Stomach (tissue), 19 donors: ENCODE measurements at places on chromosomes 2 and 18. TPM values are rescaled to one million over a fixed set of nuclear protein-coding genes. Genes with fewer than 3 reads are reported as not detected.
A peak's percentile ranks its signal among the peaks of the same experiment; 100 is the strongest.

- DNase-seq: no peak
Observed at GRCh38 chr2:213166109-213166508, 14.7 kb upstream of the IKZF2 start.

GRCh38 chr2:234680688-234681619 is 184.1 kb upstream of the ARL4C start:
- no peak for DNase-seq

GRCh38 chr2:174492963-174493431 is 6.2 kb upstream of the GPR155 start:
- no peak for DNase-seq

- peak; percentile 82 for DNase-seq
Observed at GRCh38 chr18:49041435-49042245, 90.9 kb upstream of the SMAD7 start.

GRCh38 chr2:86249579-86250391 is 50.5 kb downstream of the MRPL35 start:
- peak; percentile 55 for DNase-seq

- DNase-seq: no peak
Observed at GRCh38 chr18:22742409-22742808, 190.7 kb upstream of the RBBP8 start.

The IL36RN gene
- not detected for total RNA-seq

DNA sequence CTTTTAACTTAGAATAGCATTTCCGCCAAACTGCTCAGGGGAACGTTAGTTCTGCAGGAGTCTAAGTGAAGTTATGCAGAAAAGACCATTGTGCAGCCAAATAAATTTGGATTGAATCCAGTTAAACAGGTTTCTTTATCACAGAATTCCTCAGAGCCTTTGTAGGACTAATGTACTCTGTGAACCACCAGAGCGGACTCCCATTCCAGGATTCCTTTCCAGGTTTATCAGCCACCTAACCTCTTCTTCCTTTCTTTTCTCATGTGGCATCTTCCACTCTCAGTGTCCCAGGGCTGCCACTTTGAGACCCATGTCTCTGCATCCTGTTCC is 350.4 kb downstream of the TSN start:
- DNase-seq: no peak

The HYCC2 gene
- total RNA-seq: 14.7 TPM

GRCh38 chr2:120650022-120650644 is 85.5 kb upstream of the GLI2 start:
- no peak for DNase-seq

The UGT1A4 gene
- total RNA-seq: 6.7 TPM

DNA sequence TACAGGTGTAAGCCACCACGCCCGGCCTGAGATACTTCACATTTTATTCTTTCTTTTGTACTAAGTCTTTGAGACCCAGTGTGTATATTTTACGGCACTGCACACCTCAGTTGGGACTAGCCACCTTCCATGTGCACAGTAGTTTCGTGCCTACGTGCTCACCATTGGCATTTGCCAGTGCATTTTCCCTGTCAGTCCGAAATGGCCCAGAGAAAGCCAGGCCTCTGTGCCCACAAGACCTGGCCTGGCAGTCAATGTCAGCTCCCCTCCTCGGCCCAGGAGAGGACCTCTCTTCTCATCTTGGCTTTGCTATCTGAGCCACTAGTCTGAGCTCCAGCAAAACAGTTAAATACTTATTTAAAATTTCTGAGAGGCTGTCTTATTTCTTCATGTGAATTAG is 147.8 kb upstream of the KLHL29 start:
- no peak for DNase-seq

The SKA1 gene
- 3.3 TPM for total RNA-seq

DNA sequence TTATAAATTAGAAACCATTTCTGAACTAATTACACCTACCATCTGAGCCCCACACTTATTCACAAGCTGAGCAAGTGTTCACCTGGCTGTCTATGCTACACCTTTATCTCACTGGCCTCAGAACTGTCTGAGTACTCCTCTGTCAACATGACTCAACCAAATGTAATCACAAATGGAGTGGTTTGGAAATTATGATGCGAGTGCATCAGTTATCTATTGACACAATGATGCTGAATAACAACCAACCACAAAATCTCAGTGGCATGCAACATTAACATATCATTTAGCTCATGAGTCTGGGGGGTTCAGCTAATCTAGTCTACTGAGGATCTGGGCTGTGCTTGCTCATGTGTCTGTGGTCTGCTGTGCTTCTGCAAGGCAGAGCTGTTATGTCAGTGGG is 184.2 kb upstream of the NXPH2 start:
- no peak for DNase-seq

GRCh38 chr2:193272011-193272410 is 1077.3 kb upstream of the TMEFF2 start:
- DNase-seq: no peak

The TEX51 gene
- not detected for total RNA-seq

The NCL gene
- 72.3 TPM for total RNA-seq

The CNRIP1 gene
- 107 TPM for total RNA-seq

- no peak for DNase-seq
Observed at GRCh38 chr2:230589025-230589424, 123.6 kb upstream of the CAB39 start.

The RNF152 gene
- total RNA-seq: 56.9 TPM

DNA sequence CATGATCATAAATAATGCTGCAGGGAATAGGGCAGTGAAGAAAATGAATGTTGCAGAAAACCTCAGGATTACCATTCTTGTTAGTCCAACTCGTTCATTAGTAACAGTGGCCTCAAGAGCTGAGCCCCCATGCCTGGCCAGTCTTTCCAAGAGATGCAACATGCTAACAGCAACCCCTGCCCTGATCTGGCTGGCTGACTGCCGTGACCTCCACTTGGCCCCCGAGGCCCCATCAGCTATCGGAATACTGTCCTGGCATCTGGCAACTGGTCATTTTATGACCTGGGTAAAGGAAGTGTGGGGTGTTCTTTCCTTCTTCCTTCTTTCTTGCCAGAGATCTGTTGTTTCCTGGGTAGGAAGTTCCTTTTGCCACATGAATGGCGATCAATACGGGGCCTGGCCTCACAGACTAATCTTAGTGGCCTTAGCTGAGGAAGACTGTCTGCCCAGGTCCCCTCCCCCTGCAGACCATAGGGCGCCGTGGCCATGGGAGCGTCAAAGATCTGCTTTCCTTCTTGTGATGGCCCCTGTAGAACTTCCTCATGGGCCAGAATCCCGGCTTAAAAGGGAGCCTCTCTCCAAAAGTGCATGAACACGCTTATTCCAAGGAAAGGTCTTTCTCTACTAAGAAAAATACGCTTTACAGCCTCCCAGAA is 10.6 kb upstream of the TRABD2A start:
- DNase-seq: no peak

DNA sequence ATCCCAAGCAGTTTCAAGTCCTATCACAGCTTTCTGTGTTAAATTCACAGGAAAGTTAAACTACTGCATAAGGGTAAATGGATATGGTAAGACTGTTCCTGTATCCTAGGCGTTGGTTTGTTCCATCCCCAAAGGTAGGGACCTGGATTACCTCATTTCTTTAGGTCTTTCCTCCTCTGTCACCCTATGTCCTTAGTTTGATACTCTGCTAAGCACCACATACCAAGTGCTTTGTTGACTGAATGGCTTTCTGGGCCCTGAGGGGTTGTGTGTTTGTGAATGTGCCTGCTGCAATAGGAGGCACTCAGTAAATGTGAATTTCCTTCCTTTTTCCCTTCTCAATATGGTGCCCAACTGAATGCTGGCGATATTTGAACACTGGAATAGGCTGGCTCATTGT is 7.8 kb downstream of the NOSTRIN start:
- DNase-seq: no peak

DNA sequence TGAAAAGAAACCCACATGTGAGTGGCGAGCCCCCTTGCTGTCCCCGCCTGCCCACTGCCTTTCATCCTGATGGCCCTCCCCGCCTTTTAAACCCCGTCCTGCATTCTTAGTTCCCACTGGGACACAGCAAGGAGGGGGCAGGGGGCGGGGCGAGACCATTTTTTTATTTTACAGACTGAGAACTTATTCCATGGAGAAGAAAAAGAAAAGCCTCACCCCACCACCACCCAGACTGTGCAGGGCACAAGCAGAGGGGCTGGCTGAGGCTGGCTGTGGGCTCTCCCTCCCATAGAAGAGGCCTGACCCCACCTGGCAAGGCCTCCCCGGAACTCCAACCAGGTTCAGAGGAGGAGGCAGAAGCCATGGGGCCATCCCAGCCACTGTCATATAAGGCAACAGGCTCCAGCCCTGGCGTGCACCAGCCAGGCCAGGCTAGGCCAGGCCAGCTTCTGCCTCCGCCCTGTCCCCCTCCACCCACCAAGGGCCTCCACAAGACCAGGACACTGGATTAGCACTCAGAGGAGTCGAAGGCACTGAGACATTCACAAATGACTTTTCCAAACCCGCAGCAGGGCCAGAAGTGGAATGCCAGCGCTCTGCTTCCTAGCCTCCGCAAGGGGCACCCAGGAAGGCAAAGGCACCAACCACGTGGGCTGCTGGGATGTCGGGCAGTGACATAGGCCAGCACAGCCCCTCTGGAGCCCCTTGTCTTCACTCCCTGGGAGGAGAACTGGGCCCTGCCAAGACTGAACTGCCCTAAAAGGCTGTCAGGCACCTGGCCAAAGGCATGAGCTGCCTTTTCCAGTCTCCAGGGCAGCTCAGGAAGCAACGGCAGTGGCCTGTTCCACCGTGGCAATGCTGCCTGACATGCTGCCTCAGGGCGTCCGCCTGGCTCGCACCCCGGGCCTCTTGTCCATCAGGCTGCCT is 37.5 kb upstream of the SEMA4C start:
- DNase-seq: peak; percentile 61

The CDK5R2 gene
- total RNA-seq: 0.58 TPM

DNA sequence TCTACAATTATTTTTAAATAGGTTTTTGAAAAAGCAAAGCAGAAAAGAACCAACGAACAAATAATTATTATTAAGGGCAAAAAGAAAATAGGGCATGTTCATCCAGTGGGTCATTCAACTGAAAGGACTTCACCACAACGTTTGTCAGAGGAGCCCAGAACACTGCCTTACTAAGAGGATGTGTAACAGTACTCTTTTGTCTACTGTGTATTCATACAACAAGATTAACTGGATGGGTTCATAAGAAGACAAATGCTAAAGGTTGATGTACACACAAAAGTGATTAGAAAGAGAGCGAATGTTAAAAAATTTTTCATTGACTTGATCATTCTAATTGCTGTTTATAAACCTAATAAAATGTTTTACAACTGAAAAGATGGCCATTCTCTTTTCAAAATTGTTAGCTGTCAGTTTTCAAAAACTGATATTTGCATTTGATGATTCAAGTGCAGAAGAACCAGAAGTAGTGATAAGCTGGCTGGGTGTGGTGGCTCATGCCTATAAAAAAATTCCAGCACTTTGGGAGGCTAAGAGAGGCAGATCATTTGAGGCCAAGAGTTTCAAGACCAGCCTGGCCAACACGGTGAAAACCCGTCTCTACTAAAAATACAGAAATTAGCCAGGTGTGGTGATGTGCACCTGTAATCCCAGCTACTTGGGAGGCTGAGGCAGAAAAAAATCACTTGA is 33.1 kb downstream of the MGAT4A start:
- DNase-seq: no peak

GRCh38 chr2:203450561-203450960 is 84.5 kb downstream of the RAPH1 start:
- DNase-seq: no peak

The IL36A gene
- not detected for total RNA-seq

The LIPG gene
- total RNA-seq: 6.2 TPM

GRCh38 chr2:169478339-169478738 is 955 bp upstream of the BBS5 start:
- DNase-seq: peak; percentile 16

GRCh38 chr2:208792766-208793165 is 386.2 kb downstream of the PTH2R start:
- no peak for DNase-seq

DNA sequence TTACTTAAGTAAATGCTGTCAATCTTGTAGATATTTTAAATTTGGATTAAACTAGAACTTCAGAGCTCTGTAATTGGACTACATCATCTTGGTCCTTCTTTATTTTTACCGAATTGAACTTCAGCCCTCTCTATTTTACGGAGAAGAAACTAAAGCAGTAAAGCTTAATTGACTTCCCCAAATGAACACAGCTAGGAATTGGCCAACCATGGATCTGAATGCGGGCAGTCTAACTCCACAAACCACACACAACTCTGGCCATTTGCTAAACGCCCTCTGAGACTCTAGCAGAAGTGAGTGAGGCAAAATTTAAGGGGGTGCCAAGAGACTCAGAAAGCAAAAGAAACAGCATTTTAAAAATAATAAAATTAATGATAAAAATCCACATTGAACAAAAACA is 86.3 kb upstream of the KCTD1 start:
- DNase-seq: no peak

The HNMT gene
- 16.1 TPM for total RNA-seq

The OSR1 gene
- total RNA-seq: 1.2 TPM

DNA sequence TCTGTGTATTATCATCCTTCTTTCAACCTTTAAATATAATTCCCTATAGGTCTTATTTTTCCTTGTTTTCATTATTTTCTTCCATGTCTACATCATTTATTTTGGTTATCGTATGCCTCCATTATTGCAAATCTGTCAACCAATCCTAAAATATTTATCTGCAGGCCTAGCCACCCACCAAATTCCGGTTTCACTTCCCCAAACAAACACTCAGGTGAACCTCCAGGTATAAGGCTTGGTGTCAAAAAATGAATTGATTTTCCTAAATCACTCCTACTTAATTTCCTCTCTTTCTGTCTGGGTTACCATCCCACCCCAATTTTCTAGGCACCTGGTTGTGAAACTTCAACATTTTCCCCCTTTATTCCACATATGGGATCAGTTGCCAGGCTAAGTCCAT is 111.9 kb upstream of the LINC00305 start:
- DNase-seq: no peak

DNA sequence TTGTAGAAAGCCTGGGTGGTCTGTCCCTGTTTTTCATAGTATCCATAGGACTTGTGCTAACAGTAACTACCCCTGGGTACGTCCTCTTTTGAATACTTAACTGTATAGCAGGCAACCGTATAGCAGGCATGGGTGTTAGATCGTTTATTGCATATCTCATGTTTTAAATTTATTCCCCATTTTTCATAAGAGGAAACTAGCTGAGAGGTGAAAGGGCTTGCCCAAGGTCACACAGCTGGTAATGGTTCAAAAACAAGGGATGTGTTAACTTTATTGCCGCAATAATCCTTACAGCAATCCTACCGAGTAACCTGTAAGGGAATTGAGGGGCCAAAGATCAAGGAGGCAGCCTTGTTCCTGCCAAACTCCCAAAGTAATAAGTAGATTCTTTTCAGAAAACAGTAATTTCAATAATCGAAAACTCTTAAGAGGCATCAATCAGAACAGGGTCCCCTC is 990 bp upstream of the MGAT4A start:
- no peak for DNase-seq

The CSRNP3 gene
- under 0.01 TPM for total RNA-seq

- no peak for DNase-seq
Observed at GRCh38 chr2:6072276-6072675, 380.1 kb downstream of the SOX11 start.

The ZSWIM2 gene
- total RNA-seq: not detected

- peak; percentile 30 for DNase-seq
Observed at GRCh38 chr2:144382849-144383248, 137.1 kb downstream of the ZEB2 start.
